ENCODE measurements at places on chromosomes 6 and 20. TPM values are rescaled to one million over a fixed set of nuclear protein-coding genes. Genes with fewer than 3 reads are reported as not detected.
A peak's percentile ranks its signal among the peaks of the same experiment; 100 is the strongest.

ZBTB12 gene
- total RNA-seq, result 4.9 TPM

NNAT gene
- total RNA-seq, result 2.6 TPM

CAGE1 gene
- total RNA-seq, result not detected

SCRT2 gene
- not detected for total RNA-seq

B3GALT4 gene
- 14.3 TPM for total RNA-seq

SLC24A3 gene
- total RNA-seq, result 24.9 TPM

EPHA7 gene
- 0.75 TPM for total RNA-seq

EPPIN gene
- total RNA-seq, result not detected

DNA sequence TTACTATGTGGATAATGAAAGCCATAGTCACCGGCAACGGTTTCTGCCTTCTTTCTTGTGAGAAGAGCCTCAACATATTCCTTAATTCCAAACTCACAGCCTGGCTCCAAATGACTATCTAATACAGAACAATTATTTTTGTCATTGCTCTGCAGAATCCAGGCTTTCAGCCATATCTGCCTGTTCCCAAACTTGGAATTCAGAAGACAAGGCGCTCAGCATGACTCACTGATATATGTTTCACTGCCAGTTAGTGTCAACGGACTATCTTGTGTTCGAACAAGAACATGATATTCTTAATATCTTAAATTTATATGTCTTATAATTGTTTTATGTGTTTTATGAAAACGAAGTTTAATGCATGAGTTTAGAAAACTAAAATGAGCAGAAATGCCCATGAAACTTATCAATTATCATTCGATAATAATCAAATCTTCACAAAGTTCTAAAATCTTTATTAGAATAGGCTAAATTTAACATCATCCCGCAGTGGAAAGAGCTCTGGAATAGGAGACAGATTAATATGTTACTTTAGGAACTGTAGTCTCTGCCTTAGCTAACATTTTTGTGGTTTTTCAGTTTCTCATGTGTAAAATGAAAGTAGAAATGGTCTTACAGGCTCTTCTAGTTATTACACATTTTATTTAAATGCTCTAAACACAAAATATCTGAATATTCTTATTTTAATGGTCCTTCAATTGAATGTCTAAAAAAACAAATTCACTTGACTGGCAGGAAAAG lies 669.3 kb upstream of the GJE1 start:
- DNase-seq, result no peak

- peak; percentile 92 for DNase-seq
These were observed 119.4 kb downstream of the JARID2 start for GRCh38 chr6:15365273-15365687.

- no peak for DNase-seq
These were observed 197.5 kb downstream of the FRK start for GRCh38 chr6:115863211-115863610.

- DNase-seq, result no peak
These were observed 380.6 kb upstream of the MAP3K7 start for GRCh38 chr6:90967471-90967870.

GRCh38 chr20:4710106-4710475 lies 11.6 kb upstream of the PRND start:
- no peak for DNase-seq

DNA sequence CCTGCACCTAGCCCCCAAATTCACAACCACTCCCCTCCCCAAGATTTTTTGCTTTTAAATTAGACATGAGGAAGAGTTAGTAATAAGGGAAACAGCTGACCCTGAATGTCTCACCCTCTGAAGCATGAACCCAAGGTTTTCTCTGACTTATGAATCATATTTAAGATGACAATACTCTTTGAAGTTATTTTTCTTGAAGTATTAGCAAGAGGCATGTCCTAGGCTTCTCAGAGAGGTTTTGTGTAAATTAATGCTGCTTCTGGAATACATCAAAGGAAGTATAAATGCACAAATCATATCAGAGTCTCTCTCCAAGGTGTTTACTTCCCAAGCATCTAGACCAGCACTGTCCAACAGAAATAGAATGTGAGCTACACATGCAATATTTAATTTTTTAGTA lies 408.1 kb upstream of the MARCKS start:
- DNase-seq, result no peak

- DNase-seq, result no peak
These were observed 50.0 kb downstream of the ARHGAP40 start for GRCh38 chr20:38651562-38651961.

DNA sequence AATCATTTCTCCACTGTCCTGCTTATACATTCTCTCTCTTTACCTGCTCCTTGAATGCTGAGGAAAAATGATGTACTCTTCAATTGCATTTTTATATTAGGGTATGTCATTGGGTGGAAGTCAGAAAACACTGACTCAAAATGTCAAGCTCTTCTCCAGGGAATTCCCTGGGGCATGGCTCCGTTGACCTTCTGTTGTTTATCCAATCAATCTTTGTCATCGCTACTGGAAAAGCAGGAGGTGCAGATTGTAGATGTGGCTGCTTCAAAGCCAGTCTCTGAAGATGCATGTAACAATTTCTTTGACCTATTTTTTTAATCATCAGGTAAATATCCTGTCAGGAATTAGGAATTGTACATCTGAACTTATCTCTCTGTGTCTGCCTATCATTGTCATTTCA lies 63.9 kb upstream of the TENT5A start:
- DNase-seq, result no peak

GRCh38 chr6:37806213-37806612 lies 13.3 kb upstream of the ZFAND3 start:
- DNase-seq, result no peak

DNA sequence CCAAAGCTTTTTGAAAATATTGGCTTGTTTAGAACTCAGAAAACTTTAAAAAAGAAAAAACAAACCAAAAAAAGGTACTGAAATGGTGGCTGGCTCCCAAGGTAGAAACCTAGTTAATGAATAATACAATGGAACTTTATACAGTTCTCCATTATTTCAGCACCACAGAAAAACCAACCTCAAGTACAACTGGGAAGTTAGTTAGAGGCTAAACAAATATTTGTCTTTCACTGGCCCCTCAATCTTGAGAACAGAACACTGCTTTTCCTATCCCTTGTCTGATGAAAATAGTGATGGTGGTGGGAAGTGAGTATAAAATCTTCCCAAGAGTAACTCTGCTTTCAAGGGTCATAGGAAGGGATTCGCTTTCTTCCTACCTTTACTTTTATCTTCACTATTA lies 126.5 kb downstream of the REV3L start:
- DNase-seq, result no peak

DNA sequence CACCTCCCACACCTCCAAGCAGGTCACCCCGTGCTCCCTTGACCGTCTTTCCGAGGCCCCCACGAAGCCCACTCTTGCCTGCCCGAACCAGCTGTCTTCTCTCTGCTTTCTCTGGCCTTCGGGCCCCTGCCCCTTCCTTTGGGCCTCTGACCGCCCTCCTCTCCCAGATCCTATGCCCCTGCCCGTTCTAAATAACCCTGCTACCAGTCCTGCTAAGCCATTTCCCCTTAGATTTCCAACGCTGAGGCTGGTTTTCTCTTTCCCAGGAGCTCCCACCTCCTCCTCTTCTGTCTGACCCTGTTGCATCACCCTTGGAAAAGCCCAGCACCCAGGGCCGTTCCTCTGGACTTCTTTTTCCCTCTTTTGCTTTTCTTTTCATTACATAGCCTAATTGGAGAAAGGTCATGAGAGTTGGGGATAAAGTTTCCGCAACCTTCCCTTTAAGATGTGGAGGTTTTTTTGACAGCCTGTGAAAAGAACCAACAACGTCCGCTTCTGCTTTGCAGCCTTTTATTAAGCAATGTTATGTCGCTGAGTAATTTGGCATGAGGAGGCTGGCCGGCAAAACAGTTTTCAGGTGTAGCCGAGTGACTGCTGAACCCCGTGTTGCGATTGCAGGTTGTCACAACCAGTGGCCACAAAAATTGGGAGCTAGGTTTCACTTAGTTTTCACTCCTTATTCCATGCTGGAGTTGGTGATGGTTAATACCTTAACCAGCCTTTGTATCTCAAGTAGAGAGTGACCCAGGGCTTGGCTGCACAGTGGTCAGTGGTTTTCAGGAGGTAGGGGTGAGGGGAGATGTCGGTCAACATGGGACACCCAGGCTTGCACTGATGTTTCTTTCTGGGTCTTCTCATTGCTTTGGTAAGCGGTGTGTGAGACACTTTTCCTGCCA lies 970 bp downstream of the BLTP3A start:
- peak; percentile 54 for DNase-seq

GRCh38 chr6:156525541-156525940 lies 251.6 kb upstream of the ARID1B start:
- DNase-seq, result no peak

DNA sequence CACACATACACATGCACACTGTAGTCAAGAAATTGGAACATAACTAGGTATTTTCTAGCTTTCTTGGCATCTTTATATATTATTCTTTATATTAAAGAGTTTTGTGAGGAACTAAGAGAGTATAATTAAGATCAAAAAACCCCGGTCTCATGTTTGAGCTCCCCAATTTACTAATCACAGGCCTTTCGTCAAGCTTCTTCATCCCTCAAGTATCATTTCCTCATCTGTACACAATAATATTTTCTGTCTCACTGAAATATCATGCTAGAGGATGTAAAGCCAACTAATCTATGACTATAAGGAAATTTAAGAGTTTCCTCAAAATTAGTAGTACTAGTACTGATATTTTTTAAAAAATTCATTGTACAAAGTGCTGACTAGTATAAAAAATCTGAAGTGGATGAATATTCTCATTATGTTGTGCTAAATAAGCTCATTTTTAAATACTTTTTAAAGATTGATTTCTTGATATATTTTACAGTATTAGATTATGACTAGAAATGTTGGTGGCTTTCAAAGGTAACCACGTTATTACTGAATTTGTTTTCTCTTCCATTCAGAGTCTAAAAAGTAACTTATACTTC lies 28.0 kb downstream of the PEX3 start:
- DNase-seq, result no peak

- no peak for DNase-seq
These were observed 76.0 kb downstream of the ANKRD6 start for GRCh38 chr6:89508755-89509563.

GRCh38 chr6:134317471-134318131 lies at the start of gene SGK1:
Gene SGK1, minus strand, starts transcription at chr6:134318112. Its CDS starts 652 bp downstream, at chr6:134317460.
- DNase-seq, result no peak

- no peak for DNase-seq
These were observed 22.9 kb upstream of the SIM1 start for GRCh38 chr6:100487638-100488037.

DNA sequence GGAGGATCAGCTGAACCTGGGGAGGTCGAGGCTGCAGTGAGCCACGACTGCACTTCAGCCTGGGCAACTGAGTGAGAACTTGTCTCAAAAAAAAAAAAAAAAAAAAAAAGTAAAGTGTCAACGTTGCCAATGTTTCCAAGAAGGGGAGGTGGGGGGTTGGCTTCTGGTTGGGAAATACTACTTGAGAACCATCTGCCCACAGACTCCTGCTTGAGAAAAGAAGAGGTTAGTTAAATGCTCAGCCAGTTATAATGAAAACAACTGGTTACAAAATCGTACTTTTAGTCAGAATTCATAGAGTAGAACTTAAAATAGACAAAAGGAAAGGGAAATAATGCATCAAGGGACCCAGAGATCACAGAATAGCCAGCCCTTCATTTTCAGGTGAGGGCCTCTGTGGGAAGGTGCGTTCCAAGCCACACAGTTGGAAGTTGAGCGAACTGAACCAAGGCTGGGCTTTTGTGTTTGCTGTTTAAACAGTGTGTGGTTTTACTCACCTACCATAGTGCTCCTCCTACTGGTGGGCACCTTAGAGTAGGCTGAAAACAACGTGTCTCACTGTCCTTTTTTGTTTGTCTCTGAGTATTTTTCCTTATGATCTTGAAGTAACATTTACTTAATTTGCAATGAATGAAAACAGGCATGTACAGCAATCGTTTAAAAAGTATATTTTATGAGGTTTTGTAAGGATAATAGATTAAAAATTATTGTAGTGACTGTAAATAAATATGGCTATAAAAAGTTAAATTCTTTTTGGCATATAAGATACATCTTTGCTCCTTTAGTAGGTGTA lies 200.7 kb downstream of the BCAS1 start:
- no peak for DNase-seq

GRCh38 chr6:111818539-111819226 lies 54.6 kb downstream of the FYN start:
- DNase-seq, result no peak

DNA sequence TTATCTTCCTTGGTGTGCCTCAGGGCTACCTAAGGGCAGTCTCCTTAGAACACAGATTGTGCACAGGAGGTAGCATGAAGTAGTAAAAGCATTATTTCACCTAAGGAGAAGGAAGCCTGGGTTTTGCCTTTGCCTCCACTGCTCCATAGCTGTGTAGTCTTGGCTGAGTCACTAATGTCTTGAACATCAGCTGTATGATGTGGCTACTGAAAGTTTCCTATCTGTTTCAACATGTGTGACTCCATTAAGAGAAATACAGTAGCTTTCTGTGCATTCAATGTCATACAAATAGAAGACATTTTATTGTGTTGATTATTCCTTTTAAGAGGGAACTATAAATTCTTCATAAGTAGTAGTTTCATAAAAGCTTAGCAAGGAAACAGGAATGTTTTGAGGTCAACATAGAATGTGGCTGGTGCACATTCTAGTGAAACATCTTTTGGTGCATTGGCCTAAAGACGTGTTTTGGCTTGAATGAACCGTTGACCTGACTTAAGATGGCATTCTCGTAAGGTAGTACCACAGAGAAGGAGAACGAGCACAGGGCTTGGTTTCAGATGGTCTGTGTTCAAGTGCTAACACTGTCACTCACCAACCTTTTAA lies 70.6 kb downstream of the CTNNBL1 start:
- no peak for DNase-seq

GRCh38 chr6:108365478-108365877 lies 70.6 kb downstream of the AFG1L start:
- no peak for DNase-seq

DNA sequence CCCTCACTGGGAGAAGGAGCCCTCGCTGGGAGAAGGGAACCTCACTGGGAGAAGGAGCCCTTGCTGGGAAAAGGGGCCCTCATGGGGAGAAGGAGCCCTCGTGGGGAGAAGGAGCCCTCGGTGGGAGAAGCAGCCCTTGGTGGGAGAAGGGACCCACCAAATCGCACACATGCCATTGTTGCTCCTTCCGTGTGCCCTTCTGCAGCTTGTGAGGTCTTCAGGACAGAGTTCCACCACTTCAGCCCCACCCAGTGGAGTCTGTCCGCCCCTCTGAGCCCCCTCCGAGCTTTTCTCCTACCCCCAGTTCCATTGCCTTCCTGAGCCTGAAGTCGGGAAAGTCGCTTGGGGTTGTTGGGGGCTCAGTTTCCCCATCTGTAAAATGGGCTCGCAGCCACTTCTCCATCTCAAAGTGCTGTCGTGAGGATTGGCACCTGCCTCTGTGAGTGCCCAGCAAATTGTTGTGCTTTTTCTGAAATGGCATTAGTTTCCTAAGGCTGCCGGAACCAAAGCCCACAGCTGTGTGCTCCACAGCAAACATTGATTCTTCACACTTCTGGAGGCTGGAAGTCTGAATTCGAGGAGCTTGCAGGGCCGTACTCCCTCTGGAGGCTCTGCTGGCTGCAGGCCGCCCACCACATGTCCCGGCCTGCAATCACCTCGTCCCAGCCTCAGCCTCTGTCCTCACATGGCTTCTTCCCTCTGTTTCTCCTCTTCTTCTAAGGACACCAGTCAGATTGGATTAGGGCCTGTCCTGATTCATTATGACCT lies 124.7 kb upstream of the PMEPA1 start:
- no peak for DNase-seq

All from aorta (tissue), 5 donors.